ENCODE measurements at places on chromosomes 2 and 18. TPM values are rescaled to one million over a fixed set of nuclear protein-coding genes. Genes with fewer than 3 reads are reported as not detected.

DNA sequence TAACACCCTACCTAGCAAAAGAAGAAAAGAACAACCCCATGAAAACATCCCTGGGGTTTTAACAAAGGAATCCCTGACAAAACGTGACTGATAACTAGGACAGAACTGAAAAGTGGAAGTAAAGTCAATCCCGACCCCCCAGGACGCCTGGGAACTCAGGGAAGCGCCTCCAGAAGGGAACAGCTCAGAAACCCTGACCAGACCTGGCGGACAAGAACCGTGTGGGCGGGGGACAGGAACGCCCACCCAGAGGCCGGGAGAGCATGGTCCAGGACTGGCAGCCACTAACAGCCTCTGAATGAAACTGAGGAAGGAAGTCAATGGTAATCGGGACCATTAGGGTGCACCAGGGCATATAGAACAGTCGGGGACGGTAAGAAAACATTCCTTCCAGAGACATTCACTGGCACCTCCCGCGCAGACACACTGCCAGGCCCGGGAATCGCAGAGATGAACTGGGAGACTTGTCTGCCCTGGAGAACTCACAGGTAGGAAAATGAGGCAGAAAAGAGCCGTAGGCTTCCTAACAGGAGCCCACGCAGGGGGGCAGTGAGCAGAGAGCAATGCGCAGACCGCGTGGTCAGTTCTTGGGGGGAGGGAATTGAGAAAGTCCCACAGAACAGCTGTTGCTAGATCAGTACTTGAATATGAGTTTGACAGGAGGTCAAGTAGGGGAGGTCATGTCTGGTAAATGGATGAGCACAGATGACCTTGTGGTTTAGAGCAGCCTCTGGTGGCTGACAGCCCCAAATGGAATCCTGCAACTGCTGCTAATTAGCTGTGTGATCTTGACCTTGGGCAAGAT is 1.3 kb upstream of the TBC1D8 start:
- DNase-seq: no peak

DNA sequence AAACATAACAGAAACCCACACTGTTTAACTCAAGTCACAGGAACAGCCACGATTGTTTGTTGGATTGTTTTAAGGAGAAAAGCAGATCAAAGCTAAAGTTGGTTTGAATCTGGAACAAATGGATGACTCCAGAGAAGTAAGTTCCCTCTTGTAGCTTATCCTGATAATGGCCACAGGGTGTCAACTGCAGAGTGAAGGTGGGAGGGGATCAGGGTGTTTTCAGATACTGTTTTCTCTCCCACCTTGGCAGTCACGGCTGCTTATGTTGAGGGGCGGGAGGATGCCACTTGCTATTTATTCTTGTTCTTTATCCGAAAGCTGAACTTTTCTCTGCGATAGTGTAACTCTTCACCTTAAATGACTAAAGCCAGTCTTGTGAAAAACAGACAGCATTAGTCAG is 36.5 kb upstream of the INPP4A start:
- DNase-seq: no peak

DNA sequence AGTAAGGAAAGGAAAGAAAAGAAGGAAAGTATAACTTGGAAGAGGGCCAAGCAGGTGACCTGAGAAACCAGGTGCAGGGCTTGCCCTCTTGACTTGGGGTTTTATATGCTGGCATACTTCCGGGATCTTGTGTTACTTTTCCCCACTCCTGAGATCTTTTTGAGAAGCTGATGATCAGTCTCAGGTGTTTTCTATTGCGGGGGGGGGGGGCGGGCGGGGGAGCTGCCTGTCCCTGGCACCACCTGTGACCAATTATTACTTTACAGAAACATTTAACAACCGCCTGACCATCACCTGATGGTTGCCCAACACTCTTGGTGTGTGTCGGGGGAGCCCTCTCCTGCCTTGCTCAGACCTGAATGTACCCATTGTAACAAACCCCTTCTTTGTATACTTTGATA is 6.9 kb upstream of the CASP10 start:
- DNase-seq: no peak

DNA sequence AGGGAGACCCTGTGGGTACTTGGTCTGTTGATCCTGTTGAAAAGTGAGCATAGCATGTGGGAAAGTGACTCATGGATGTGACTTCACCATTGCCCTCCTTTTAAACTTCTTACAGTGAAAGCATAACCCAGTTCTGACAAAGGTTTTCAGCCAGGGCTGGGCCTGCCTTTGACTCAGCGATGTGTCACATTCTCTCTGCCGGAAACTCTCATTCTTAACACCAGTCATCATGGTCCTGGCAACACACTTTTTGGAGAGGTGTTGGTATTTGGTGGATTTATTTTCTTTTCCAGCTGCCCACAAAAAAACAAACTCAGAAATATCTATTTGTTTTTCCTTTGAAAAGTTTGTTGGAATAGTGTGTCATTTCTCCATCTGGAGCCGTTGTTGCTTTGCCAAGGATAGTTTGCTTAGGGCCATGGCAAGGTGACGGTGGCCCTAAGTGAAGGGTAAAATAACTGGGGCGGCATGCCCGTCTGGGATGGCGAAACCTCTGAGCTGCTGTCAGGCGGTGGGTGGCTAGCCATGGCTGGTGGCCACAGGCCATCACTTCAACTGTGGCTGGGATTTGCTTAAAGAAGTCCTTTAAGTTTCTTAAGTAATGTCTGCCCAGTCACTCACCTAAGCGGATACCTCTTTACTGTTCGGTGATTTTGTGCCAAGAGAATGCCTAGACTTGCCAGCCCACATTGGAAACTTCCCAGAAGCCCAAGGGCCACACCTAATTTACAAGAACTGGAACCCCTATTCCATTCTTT is 123.3 kb downstream of the LTBP1 start:
- peak; percentile 93 for DNase-seq

- no peak for DNase-seq
Observed at GRCh38 chr2:138433995-138434951, 67.3 kb upstream of the SPOPL start.

DNA sequence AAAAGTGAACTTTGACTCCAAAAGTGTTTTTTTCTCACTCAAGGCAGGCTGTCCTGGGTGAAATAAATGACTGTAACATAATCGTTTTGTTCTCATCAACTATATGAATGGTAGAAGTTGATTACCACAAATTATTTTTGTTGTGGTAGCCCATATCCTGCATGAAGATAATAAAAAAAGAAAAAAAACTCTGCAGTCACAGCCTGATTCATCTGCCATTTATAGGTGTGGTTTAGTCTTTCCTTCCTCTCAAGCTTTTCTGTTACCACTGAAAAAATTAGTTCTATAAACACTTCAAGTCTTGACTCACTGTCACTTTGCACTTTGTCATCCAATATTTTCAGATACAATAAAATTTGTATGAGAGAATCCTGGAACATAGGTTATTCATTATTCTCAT is 522.0 kb downstream of the PLCL1 start:
- no peak for DNase-seq

GRCh38 chr18:8871489-8871888 is 166.1 kb downstream of the MTCL1 start:
- no peak for DNase-seq

The DCDC2C gene
- not detected for total RNA-seq

The DLX1 gene
- total RNA-seq: 0.22 TPM
